Activated CD4-positive, alpha-beta T cell treated with anti-CD3 and anti-CD28 coated beads, Interleukin-2, amount 50 U/mL, for 1 hour (primary cell): ENCODE measurements at places on chromosomes 16 and 17.

GRCh38 chr17:48995974-48996721 is 1.0 kb upstream of the IGF2BP1 start:
- DNase-seq, result no peak

DNA sequence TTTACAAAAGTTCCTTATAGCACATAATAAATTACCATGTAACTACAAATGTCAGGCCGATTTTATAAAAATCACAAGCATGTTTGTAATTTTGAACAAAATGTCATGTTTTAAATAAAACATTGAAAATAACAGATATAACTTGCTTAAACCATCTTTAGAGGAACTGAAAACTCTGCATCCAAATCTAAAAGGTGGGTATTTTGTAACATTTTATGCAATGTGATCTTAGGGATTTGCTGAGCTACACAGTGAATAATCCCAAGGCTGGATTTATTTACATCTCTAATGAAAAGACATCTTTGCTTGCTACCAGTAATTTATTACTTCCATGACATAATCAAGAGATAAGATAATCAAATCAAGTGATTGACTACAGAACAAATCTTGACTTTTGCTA is 47.5 kb downstream of the N4BP1 start:
- DNase-seq, result no peak

- DNase-seq, result no peak
Measured at GRCh38 chr17:57723427-57724025, 21.6 kb downstream of the CCDC182 start.

DNA sequence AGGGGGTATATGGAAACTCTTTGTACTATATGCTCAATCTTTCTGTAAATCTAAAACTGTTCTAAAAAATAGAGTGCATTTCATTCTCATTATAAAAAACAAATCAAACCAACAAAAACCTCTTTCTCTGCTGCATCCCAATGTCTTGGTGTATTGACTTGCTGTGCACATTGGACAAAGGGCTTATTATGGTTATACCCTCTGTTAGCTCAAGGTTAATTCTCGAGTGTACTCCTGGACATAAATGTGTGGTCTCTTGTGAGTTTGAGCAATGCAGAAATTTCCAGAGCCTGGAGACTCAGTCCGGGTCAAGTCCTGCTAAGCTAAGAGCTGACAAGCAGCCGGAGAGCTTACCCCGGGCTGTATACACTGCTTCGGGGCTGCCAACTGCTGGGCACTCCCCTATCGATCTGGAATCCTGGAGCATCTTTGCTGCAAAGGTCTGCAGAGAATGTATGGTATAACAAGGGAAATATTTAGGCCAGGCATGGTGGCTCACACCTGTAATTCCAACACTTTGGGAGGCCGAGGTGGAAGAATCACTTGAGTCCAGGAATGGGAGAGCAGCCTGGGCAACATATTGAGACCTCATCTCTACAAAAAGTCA is 66.2 kb upstream of the BRD7 start:
- DNase-seq, result no peak

GRCh38 chr17:57388131-57388725 is 131.9 kb downstream of the MSI2 start:
- DNase-seq, result no peak

GRCh38 chr17:27751622-27752490 is 48.5 kb downstream of the NOS2 start:
- no peak for DNase-seq

- no peak for DNase-seq
Measured at GRCh38 chr16:29849505-29849904, 13.5 kb downstream of the CDIPT start.

DNA sequence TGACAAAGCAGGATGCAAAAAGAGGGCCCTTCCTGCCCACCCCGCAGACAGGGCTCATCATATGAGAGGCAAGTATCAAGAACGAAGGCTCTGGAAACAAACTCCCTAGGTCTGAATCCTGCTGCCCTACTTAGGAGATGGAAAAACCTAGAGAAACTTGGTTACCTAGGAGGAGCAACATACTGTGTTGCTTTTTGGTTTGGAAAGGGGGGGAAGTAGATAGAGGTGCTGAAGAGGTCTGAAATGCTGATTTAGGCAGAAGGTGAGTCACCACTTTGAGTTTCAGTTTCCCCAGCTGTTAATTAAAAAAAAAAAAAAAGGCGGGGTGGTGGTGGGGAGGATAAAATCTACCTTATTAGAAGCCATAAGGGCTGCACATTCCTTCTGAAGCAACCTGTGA is 1.5 kb downstream of the N4BP1 start:
- no peak for DNase-seq

DNA sequence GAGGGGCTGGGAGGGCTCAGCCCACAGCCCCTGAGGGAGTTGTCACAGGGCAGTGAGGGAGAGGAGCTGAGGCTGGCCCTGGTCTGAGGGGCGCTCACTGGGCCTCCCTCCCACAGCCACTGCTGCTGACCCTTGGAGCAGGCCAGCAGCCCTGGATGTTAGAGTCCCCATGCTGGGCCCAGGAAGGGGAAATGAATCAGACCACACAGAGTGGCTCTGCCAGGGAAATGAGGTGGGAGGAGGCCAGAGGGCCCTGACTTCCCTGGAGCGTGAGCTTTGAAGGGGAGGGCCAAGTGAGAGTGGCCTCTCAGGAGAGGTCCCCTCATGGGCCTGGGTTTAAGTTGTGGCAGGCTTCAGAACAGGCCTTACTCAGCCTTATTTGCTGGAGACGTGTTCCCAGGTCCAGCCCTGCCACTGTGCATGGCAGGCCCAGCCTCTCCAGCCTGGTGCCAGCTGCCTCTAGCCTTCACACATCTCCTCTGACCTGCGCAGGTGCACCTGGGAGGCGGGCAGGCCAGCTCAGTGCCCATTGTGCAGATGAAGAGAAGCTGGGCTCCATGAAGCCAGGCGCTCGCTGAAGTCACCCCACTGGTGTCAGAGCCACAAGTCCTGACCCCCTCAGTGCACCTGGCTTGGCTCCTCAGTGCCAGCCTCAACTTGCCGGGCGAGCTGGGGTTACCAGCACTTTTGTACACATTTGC is 15.4 kb downstream of the GPT2 start:
- DNase-seq, result no peak

GRCh38 chr16:6929868-6930267 is 402.8 kb upstream of the RBFOX1 start:
- DNase-seq, result no peak

DNA sequence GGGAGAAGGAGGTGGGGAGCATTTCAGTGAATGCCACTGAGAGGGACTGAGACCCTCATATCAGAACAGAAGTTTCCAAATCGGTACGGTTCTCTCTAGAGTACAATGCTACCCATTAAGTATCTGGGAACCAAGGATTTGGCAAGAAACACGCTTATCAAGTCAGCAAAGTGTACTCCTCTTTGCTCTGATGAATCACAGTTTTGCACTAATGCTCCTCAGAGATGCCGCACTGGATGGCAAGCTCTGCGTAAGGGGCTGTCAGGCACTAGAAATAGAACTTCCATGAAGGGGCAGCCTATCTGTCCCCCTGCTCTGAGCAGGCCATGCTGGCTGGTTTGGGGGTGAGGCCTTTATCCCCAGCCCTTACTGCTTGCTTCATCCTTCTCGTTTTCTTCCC is 4.8 kb upstream of the ABCC12 start:
- no peak for DNase-seq

DNA sequence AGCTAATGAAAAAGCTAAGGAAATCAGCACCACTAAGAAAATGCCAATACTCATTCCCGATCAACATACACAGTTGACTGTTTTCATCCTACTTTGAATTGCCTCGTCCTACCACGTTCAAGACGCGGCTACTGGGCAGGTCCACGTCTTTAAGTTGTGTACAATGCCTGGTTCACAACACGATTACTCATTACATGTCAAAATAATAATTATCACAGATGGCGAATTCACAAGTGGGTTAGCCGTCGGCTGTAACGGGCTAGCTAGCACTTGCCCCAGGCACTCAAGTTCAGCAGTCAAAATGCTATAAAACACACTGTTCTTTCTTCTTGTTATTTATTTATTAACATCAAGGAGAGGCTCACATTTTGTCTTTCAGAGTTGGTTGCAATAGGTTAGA is 124.2 kb downstream of the ZFHX3 start:
- DNase-seq, result no peak

- peak; percentile 35 for DNase-seq
Measured at GRCh38 chr16:22191532-22192260, 14.4 kb upstream of the EEF2K start.

GRCh38 chr16:57946181-57946801 is 24.6 kb downstream of the CNGB1 start:
- DNase-seq, result no peak

GRCh38 chr16:86232496-86232895 is 277.8 kb upstream of the FOXF1 start:
- DNase-seq, result no peak

- DNase-seq, result no peak
Measured at GRCh38 chr17:42618442-42619150, 9.1 kb downstream of the TUBG1 start.

GRCh38 chr17:39996800-39997199 is 16.2 kb downstream of the PSMD3 start:
- no peak for DNase-seq

GRCh38 chr17:49691086-49691676 is 13.3 kb upstream of the SPOP start:
- DNase-seq, result no peak

DNA sequence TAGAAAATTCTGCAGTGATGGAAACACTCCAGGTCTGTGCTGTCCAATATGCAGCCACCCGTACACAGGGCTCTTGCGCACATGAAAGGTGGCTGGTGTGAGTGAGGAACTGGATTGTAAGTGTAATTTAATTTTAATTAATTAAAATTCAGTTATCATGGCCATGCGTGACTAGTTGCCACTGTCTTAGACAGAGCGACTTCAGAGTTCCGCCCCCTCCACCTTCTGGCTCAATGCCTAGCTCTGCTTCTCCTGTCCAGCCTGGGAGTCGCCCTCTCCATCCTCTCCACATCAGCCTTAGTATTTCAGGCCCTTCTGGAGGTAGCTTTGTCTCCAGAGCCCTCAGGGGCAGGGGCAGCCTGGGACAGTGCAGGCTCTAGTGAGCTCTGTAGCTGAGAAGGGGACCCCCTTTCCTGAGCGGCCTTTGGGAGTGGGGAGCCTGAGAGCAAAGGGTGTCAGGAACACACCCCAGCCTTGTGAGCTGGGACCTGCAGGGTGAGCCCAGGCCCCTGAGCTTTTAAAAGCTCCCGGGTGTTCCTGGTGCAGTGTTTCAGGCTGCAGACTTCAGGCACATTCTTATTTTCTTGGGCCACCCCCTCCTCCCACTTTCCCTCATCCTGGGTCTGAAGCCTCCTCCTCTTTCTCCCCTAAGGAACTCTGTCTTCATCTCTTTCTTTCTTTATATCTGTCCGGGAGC is 99.4 kb downstream of the IRF8 start:
- no peak for DNase-seq

DNA sequence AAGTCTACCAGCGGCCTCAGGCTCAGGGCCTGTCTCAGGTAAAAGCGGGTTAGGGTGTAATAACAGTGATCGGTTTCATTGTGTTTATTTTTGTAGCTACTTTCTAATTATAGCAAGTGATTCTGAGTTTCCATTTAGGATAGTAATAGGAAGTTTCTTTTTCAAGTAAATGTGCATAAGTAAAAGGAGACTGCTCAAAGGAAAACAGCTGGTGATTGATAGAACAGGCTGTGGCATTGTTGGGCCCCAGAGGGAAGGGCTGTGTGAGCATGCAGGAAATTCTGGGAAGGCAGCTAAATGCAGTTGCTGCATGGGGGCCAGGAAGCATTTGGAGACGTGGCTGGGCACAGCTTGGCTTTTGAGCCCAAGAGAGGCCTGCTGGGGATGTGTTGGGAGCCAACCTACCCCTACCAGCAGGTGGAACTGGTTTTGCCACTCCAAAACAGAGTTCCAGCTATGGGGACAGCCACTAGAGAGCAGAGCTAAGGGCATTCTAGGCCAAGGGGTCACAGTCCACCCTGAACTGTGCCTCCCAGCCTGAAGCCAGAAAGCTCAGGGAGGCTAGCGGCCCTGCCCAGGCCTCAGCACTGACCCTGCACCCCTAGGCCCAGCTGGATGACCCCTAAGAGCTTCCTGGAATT is 12.6 kb downstream of the SNX20 start:
- no peak for DNase-seq

DNA sequence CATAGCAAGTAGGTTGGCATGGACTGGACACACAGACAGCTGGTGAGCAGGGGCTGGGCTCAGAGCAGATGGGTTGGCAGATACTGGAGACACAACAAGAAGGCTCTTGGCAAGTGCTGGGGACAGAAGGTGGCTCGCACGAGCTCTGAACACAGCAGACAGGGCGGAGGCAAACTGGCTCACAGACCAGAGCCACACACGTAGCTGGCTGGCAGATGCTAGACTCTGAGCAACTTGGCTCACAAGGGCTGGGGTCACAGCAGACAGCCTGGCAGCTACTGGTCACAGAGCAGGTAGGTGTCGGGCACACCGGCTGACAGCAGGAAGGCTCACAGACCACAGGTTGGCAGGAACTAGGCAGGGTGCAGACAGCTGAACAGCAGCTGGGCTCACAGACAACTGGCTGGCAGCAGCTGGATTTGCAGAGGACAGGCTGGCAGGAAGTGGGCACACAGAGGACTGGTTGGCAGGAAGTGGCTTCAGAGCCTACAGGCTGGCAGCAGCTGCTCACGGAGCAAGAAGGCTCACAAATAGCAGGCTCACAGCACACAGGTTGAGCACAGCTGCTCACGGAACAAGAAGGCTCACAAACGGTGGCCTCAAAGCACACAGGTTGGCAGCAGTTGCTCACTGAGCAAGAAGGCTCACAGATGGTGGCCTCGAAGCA is 725 bp downstream of the KRTAP16-1 start:
- peak; percentile 77 for DNase-seq

GRCh38 chr17:67461228-67461780 is 84.2 kb downstream of the PITPNC1 start:
- no peak for DNase-seq

GRCh38 chr17:32283745-32284201 is 18.1 kb downstream of the RHBDL3 start:
- no peak for DNase-seq

DNA sequence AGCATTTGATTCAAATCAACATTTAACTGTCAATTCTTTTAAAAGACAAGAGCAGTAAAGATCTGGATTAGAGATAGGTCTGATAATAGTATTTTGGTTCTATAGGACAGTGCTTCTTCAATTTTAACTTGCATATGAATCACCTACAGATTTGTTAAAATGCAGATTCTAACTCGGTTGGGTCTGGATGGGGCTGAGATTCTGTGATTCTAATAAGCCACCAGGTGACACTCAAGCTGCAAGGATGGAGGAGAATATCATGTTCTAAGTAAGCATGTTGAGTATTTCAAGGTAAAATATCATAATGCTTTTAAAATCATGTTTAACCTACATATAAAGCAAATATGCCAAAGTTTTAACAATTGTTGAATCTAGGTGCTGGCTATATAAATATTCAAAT is 15.8 kb downstream of the TSPOAP1 start:
- no peak for DNase-seq

- DNase-seq, result no peak
Measured at GRCh38 chr17:10102817-10103216, 95.6 kb downstream of the GAS7 start.

- no peak for DNase-seq
Measured at GRCh38 chr16:19011169-19011731, 27.5 kb downstream of the TMC7 start.

GRCh38 chr16:60091529-60091928 is 1357.4 kb upstream of the GOT2 start:
- no peak for DNase-seq

GRCh38 chr16:70526403-70526802 is 2.8 kb downstream of the SF3B3 start:
- no peak for DNase-seq

GRCh38 chr16:21239646-21240045 is 6.1 kb downstream of the ANKS4B start:
- DNase-seq, result no peak

- DNase-seq, result no peak
Measured at GRCh38 chr17:1045456-1045855, 48.5 kb downstream of the TIMM22 start.
